Naive thymus-derived CD4-positive, alpha-beta T cell (primary cell): ENCODE measurements at places on chromosomes 4 and X. TPM values are rescaled to one million over a fixed set of nuclear protein-coding genes. Genes with fewer than 3 reads are reported as not detected.

Gene MAGEA10
- total RNA-seq, result not detected

DNA sequence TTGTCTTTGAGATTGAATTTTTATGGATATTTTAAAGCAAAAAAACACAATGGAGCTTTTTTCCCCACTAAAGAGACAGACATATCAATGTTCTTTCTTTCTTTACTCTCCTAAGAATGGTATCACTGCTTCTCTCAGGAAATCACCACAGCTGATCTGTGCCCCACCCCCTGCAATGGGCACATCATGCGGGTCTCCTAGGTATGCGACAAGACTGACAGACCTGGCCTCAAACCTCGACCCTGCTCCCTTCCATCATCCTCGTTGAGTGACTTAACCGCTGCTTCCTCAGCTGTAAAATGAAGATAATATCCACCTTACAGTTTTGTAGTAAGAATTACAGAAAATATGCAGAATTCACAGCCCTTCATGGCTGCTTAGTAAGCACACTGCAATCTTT is 58.3 kb downstream of the LEF1 start:
- DNase-seq, result no peak

- no peak for DNase-seq
Observed at GRCh38 chr4:115562506-115562905, 449.1 kb upstream of the NDST4 start.

DNA sequence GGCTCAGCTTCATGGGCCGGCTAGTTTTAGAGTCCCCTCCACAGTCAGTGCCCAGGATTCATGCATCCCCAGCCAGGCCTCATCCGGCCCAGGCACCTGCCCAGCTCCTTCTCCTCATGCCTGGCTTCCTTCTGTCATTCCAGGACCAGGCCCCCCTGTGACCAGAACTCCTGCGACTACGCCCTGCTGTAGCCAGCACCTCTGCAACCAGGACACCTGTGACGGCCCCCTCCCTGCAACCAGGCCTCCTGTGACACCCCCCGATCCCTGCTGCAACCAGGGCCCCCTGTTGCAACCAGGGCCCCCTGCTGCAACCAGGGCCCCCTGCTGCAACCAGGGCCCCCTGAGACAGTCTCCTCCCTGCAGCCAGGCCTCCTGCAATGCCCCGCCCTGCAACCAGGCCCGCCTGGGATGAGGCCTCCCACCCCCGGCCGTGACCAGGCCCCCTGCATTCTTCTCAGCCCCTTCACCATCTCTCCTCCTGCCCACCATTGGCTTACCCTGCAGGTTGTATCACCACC is 46.8 kb downstream of the HTRA3 start:
- no peak for DNase-seq

GRCh38 chrX:6959006-6959405 is 188.5 kb upstream of the STS start:
- DNase-seq, result no peak

GRCh38 chrX:19761554-19762295 is 125.7 kb downstream of the SH3KBP1 start:
- DNase-seq, result no peak

Gene NHS
- 2.5 and 3.2 TPM in 2 replicates for total RNA-seq

- DNase-seq, result no peak
Observed at GRCh38 chr4:10832806-10833628, 148.4 kb upstream of the CLNK start.

DNA sequence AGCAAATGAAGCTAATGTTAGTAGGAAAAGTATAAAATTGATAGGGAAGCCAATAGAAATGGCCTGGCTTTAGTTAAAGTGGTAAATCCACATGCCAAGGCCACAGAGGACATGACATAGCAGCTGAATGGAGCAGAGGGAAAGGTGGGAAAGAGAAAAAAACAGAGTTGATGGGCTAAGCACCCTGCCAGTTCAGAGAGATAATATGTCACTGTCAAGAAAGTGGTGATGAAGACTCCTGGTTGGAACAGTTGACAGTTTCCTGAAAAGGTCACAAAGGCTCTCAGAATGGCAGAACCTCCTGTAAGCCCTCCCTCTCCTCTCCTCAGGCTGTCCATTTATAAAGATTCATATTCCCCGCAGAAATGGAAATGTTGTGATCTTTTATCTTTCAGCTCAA is 48.2 kb downstream of the SLC7A11 start:
- DNase-seq, result no peak

DNA sequence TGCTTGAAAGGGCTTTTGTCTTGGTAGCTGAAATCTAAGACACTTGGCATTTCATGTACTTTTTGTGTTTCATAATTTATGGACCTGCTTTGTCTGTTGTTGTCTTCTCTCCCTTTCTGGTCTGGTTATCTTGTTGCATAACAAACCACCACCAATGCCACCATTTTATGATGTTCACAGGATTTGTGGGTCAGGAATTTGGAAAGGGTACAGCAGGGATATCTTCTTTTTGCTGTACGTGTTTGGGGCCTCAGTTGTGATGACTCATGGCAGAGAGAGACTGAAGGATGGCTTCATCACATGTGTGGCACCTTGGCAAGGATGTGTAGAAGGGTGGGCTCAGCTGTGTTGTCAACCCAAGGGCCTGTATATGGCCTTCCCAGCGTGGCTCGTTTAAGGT is 35.2 kb downstream of the KDM6A start:
- DNase-seq, result no peak

DNA sequence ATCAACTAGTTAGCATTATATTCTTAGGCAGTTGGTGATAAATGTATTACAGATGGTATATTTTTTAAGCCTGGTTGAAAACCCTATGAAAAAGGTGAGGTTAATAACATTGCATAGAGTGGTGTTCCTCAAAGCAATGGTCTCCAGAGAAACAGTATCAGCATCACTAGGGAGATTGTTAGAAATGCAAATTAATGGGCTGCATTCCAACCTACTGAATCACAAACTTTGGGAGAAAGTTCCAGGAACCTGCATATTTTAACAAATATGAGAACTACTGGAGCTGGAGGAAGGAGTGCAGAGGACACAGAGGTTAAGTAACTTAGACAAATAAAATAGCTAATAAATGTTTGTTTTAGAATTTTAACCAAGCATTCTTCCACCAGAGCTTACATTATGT is 166.9 kb upstream of the PCDH10 start:
- DNase-seq, result no peak

DNA sequence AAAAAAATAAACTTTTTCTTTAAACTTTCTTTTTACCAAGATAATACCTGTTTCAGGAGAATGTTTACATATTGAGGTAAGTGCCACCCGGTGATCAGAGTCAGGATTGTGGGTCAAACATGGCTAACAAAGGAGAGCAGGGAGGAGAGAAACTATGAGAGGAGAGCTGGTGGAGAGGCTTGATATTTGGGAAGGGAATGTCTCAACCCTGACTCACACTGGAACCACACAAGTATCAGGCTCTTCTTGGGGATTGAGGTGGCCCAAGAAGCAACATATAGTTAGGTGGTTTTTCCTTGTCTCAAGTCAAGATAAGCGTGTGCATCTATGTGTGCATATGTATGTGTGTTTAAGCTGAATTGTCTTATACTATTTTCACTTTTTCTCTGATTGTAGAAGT is 6.7 kb downstream of the TCEAL1 start:
- DNase-seq, result no peak

Gene AWAT2
- total RNA-seq, result not detected

DNA sequence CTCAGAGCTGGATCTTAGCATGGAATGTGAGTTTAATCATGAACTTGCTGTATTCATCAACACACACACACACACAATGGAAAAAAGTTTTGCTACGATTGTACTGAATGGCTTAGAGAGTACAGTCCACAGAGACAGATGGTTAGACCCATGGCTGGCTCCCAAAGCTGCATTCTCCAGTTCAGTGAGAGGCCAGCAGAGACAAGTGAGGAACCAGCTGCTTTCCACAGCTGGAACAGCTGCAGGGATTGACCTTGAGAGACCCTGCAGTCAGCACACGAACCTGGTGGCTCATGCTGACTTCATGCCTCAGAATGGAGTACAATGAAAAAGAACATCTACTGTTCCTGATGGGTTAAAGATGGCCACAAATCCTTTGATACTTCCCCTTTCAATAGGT is 94.5 kb downstream of the DHX15 start:
- no peak for DNase-seq

DNA sequence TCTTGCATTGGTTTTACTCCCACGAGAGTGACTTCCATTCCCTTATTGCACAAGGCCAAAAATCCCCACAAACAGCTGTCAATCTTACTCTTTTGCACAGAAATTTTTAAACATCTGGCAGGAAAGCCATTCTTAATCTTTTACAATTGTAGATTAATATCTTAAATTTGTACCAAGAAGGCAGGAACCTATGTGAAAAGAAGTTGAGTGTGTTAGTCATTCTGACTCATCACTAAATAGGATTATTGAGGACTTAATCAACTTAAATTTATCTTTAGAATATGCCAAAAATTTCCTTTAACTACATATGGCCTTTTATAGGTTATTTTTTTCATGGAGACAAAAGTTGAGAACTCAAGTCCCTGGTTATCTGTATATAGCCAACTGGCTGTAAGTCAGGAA is 49.0 kb upstream of the VEGFC start:
- no peak for DNase-seq

DNA sequence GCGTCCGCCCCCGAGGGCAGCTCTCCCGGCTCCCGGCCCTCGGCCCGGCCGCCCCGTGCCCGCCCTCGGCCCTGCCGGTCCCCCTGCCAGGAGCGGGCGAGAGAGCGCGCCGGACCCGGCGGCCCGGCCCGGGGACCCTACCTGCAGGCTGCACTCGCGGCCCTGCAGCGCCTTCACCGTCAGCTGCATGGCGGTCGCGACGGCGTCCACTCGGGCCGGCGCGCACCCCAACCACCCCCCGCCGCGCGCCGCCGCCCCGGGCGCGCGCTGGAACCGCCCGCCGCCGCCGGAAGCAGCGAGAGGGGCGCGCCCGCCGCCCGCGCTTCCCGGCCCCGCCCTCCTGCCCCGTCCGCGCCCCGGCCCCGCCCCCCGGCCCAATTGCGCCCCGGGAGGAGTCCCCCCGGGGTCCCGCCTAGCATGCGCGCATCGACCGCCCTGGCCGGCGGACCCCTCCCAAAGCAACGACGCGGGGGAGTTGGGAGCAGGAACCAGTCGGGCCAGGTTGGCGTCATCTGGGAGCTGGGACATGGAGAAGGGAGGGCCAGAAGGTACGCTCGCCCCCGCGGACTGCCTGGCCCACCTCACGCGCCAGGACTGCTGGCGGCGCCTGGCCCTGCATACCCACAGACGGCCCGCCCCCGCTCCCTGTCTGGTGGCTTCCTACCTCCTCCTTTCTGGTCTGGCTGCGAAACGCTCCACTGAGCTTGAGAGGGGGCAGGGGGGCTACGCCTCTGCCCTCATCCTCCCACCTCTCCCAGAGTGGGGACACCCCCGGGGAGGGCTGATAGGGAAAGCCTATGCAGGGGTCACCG is at the start of gene UBL4A:
UBL4A (minus strand) TSS at position 220 of the 812 bp plus-strand sequence; CDS start at position 189, 31 bp downstream.
- DNase-seq, result peak; percentile 40

- no peak for DNase-seq
Observed at GRCh38 chr4:128859887-128860677, 50.6 kb downstream of the JADE1 start.

GRCh38 chr4:52126966-52127365 is 75.9 kb downstream of the SPATA18 start:
- DNase-seq, result no peak

GRCh38 chrX:134676436-134676835 is 18.2 kb upstream of the PLAC1 start:
- DNase-seq, result no peak

- DNase-seq, result no peak
Observed at GRCh38 chr4:104490096-104490769, 4.5 kb downstream of the CXXC4 start.

DNA sequence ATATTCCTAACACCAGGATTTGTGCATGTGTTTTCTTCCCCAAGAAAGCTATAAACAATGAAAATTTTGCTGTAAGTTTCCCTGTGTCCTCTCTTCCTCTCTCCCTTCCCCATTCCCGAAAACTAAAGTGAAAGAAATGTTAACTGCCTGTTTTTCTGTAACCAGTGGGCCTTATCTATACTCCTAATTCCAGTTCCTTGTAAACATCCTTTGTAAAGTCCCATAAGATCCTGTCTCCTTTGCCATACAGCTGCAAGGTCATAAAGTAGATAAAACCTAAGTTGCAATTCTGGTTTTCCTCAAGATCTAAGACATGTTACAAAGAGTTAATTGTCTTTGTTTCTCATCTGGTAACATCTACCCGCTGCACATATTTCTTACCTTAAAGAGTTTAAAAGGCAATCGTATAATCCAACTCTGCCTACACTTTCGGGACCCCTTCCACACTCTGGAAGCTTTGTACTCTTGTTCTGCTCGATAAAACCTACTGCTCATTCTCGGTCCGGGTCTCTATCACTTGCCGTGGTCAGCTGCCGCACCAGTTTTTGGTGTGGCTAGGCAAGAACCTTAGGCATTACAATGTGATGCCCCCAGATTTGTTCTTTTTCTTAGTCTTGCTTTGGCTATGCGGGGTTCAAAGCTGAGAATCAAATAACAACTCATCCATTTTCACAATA is 20.5 kb downstream of the UGT2B7 start:
- DNase-seq, result no peak

- no peak for DNase-seq
Observed at GRCh38 chr4:156962528-156962974, 9.0 kb downstream of the PDGFC start.

DNA sequence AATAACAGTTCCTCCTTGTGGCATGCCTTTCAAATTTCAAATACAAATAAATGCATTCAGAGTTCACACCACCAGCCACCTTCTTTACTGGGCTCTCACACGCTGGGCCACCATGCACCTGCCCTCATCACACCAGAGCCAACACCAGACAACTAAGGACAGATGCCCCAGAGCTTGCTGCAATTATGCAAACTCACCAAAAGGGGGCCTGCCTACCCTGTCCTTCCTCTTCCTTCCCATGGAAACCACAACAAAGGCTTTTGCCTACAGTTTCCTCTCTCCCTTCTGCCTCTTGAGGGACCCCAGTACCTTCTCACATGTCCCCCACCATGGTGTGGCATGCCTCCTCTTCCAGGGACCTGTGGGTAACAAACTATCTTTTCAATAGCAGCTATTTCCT is 1333.9 kb upstream of the TENM3 start:
- DNase-seq, result no peak

- DNase-seq, result no peak
Observed at GRCh38 chr4:37157476-37158167, 86.9 kb upstream of the NWD2 start.

Gene CC2D2A
- 1.3 TPM for total RNA-seq

Gene P2RY8
- 112 TPM for total RNA-seq

DNA sequence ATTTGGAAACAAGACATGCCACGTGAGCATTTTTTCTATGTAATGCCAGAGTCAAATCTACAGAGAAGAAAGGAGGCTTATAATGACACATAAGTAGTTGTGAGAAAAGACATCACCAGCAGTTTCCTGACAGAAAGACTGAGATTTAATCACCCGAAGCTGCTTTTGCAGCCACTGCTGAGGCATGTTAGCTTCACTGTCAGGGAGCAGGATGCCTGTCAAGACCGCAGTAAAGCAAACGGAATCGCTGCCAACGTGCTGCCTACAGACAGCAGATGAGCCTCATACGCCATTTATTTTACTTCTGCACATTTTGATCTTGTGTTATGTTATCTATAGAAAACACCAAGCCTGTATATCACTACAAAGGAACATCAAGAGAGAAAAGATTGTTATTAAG is 68.7 kb upstream of the NDST3 start:
- no peak for DNase-seq
